ENCODE measurements at places on chromosomes 4 and X.

GRCh38 chr4:105596684-105597083, 44.3 kb downstream of the ARHGEF38 start:
- DNase-seq, result no peak

DNA sequence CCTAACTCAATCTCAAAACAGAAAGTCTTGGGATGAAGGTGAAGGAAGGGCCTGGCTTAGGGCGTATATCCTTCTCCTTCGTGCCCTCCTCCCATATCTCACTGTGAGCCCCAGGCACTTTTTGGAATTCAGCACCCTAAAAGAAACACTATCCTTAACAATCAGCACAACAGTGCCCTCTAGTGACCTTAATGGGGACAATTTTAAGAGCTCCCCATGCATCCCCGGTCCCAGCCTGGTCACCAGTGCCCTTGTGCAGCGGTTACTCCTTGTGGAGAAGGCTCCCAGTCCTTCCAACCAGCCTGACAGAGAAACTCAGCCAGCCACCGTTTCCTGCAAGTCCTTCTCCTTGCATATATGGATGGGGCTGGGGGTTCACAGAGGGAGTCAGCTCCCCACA, 4.2 kb downstream of the PAK3 start:
- no peak for DNase-seq

GRCh38 chr4:79982601-79983322, 90.3 kb downstream of the ANTXR2 start:
- no peak for DNase-seq

DNA sequence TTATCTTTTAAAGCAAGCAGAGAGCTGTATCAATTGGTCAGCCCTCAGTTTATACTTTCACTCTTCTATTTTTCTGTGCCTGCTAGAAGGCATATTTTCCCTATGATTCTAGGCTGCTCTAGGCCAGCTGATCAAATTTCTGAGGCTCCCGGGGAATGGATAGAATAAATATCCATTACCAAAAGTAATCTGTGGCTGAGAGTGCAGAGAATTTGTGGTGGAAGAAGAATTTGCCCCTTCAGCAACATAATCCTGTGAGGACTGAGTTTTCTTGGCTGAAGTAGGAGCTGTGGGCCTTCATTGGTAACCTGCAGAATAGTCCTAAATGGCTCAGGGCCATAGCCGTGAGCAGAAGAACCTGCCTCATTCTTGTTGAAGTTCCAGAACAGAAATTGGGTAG, 314.6 kb upstream of the CASK start:
- DNase-seq, result no peak

DNA sequence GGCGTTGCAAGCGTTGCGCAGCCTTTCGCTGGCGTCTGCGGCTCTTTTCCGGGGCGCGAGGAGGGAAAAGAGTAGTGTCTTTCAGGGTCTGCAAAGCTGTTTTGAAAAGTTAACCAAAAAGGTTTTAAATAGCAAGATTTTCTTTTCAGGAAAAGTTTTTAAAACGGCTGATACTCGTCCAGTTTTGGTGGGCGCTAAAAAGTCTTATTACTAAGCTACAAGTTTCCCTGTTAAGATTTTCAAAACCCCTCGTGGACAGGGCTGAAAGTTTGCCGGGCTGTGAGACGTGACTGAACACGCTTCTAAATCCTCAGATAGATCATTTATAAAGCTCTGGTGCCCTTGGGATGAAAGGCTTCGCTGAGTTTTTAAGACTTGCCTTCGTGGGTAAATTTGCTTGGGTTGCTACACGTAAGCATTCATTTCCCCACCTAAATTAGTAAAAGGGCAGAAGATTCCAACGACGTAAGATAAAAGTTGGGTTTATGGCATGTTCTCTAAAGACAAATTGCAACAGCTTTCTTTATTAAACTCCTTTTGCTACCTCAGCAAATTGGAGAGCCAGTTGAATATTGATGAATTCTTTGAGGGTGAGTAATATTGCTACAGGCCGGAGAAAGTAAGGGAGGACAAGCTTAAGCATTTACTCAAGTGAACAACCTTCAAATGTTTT, 91.5 kb downstream of the HPRT1 start:
- no peak for DNase-seq
